ENCODE measurements at places on chromosomes 7 and 10.

- no peak for DNase-seq
Observed at GRCh38 chr10:110516815-110517492, 19.2 kb downstream of the DUSP5 start.

GRCh38 chr10:67763499-67764011 lies 67.6 kb upstream of the CTNNA3 start:
- peak; percentile 84 for DNase-seq

- no peak for DNase-seq
Observed at GRCh38 chr10:91924212-91925021, 847 bp downstream of the BTAF1 start.

- no peak for DNase-seq
Observed at GRCh38 chr10:121823993-121824463, 103.8 kb downstream of the ATE1 start.

DNA sequence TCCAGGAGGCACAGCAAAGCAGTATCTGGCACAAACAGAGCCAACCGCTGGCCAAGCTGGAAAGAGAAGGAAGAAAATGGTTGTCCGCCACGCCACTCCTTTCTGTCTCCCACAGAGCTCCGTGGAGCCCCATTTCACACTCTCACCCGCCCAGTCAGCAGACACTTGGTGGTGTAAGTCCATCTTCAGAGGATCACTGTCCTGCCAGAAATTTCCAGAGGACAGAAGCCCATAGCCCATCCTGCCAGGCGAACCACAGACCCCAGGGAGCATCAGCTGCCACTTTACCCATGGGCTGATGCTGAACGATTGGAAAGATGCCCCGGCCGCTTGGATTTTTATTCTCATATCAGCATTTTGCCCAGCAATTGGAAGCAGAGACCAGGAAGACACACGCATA lies 144.7 kb upstream of the LYZL2 start:
- no peak for DNase-seq

- no peak for DNase-seq
Observed at GRCh38 chr10:100810835-100811116, 65.4 kb downstream of the PAX2 start.

DNA sequence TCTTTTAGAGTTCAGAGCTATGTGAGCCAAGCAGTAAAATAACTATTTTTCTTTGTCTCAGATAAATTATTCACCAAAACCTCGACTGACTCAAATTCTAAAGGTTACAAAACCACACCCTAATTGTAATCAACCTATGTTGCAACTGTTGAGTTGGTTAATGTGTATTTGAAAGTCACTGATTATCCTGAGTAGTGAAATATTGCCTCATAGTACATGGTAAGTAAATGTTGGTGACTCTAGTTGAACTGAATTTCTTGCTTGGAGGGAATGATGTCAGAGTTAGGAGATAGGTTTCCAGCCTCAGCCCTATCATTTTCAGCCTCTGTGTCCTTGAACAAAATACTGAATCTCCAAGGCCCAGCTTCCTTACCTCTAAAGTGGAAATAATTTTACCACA lies 3.0 kb upstream of the CYP2C18 start:
- no peak for DNase-seq

DNA sequence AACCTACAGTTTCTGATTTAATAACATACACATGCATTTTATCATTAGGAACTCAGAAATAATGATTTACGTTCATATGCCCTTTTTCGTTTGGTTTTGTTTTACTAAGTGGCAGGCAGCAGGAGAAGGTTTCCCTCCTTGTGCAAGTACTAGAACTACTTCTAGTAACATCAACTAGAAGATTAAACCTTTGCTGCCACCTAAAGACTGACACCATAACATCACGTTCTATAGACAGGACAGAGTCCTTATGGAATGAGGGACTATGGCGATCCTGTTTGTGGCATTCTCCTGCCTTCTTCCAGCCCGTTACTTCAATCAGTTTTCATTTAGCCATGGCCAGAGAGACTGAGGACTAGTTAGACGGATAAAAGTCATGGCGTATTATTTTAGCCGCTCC lies 53.2 kb downstream of the GAD2 start:
- DNase-seq, result no peak

DNA sequence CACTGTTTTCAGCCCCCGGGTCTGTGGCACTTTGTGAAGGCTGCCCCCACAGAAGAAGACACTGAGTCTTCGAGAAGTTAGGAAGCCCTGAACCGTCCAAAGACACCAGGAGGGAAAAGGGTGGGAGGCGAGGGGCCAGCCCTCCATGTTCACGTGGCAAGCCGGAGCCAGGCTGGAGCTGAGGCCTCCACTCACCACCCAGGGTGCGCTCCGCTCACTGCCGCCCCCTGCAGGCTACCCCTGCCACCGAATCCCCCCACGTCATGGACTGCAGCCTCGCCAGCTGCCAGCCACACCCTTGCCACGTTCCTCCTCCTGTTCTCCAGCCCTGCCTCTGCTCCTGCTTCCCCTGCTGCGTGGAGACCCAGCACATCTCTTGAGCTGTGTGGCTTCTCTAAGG lies 59.0 kb upstream of the EN2 start:
- DNase-seq, result no peak

DNA sequence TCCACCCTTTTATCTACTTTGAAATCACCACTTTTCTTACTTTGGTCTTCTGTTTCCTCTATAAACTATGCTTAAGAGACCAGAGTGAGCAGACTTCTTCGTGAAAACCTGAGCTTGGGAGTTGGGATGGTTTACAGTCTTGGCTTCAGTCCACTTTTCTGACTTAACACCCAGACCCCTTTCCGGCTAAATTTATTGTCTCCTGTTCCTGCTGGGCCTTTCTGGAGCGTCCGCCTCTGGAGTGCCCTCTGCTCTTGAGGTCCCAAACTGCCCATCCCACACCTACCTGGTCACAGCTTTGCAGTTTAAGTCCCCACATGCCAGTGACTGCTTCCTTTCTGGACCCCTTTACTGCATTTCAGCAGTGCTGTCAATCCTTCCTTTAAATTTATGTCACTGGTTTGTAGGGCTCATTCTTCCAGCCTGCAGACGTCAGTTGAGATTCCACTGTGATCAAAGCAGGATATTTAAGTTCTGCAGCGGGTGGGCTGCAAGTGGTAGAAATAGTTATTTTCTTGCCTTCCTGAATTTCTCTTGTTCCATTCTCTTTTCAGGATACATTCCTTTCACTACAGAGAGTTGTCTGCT lies 80.3 kb downstream of the KAT6B start:
- DNase-seq, result no peak

GRCh38 chr10:94489976-94490788 lies 55.4 kb upstream of the HELLS start:
- DNase-seq, result no peak

DNA sequence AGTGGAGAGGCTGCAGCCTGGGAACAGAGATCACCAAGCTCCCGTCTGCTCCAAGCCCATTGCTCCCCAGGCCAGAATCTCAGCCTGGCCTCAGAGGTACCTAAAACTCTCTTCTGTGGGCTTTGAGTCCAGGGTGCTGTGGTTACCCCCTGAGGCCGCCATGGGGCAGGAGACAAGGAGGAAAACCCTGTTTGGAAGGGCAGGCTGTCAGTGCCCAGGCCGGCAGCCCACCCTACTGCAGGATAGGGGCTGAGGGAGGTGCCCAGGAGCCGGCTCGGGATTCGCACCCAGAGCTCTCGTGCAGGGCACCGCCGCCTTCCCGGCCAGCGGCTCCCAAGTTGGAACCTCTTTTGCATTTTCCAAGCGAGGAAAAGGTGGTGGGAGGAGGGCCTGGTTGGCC lies 24.5 kb downstream of the UNCX start:
- DNase-seq, result no peak

- no peak for DNase-seq
Observed at GRCh38 chr7:15889507-15889906, 203.0 kb upstream of the MEOX2 start.

GRCh38 chr10:124045801-124046355 lies 47.5 kb downstream of the CHST15 start:
- no peak for DNase-seq

DNA sequence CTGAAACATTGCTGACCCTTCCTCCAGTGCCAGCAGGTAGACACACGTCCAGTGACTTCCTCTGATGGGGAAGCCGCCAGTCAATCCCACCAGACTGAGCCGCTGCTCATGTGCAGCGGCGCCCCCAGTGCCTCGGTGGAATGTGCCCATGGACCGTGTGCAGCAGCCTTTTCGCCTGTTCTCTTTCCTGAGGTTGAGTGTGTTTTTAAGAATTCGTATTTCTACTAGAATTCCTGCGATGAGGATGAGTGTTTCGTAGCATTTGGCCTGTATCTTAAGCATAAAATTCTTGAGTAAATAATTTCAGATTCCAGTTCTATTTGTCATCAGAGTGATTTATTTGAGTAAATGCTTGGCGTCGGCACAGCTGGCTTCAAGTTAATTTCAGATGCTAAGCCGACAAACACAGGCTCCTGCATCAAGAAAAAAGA lies 35.4 kb downstream of the BNIP3 start:
- DNase-seq, result no peak

- no peak for DNase-seq
Observed at GRCh38 chr7:40439686-40440085, 304.9 kb downstream of the SUGCT start.

DNA sequence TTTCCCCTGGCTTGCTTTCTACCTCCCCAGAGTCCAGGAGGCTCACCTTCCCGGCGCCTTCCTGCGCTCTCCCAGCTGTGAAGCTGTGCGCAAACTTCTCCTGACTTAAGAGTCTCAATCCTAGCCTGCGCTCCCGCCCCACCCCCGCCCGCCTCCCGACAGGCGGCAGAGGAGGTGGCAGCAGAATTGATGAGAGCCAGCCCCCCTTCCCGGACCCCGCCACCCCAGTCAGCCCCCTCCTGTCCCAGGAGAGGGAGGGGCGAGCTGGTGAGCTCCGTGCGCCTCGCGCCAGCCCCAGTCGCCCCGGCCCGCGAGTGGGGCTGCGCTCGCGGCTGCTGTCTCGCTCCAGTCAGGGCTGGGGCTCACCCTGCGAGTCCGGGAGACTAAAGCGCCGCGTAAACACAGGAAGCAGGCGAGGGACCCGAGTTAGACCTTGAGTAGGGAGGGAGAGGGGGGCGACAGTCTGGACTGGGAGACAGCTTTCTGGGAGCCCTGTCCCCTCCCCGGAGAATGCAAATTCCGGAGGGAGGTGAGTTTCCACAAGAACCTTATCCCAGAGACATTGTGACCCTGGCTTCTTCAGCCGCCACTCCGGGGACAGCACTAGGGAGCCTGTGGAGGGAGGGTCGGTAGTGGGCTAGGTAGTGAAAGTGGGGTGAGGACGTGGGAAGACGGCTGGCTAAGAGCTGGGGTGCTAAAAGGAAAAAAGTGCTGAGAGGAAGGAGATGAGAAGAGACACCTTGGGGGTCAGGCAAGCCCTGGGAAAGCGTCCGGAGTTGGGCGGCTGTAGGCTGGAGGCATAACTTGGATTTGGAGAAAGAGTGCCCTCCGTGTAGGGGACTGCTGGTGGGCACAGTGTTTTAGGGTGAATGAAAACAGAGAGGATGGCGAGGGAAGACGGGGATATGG lies at the start of gene CALCR:
TSS of gene CALCR (minus strand) at position 79 of the 909 bp plus-strand sequence. CDS start 87,743 bp downstream, outside the sequence.
- no peak for DNase-seq

GRCh38 chr7:32051128-32051527 lies 19.1 kb downstream of the PDE1C start:
- no peak for DNase-seq

- no peak for DNase-seq
Observed at GRCh38 chr7:102029616-102030015, 212.2 kb downstream of the CUX1 start.

DNA sequence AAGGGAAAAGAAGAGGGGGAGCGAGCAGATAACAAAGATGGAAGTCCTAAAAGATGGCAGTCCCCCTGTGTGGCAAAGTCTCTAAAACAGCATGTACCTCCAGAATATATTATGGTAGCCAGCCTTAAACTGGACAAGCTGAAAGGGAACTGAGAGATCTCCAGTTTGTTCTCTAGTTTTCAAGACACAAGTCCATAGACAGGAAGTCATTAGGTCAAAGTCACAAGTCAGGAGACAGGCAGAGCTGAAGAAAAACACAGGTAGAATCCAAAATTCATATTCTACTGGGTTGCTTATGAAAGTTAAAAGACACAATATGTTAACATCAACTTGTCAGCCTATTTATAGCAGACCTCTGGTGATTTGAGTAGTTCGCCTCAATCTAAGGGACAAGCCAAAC lies 38.7 kb downstream of the FAM107B start:
- DNase-seq, result no peak

- no peak for DNase-seq
Observed at GRCh38 chr10:29947701-29948060, 111.7 kb downstream of the JCAD start.

GRCh38 chr7:106273009-106273668 lies 11.6 kb downstream of the NAMPT start:
- DNase-seq, result no peak

DNA sequence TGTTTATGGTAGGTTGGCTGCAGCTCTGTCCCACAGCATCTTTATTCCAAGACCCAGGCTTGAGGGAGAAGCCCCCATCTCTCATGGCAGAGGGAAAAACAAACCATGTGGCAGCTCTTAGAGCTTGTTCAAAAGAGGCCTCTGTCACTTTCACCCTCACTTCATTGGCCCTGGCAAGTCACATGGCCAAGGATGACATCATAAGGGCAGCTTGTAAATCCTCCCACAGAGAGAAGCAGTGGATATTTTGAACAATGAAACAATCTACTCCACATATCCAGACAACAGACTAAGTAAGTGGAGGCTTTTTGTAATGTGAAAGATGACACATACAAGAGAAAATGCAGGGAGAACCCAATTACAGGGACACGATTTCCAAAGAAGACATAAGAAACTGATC lies 108.1 kb downstream of the GRID1 start:
- DNase-seq, result no peak

GRCh38 chr7:137235434-137235833 lies 108.1 kb downstream of the PTN start:
- no peak for DNase-seq

DNA sequence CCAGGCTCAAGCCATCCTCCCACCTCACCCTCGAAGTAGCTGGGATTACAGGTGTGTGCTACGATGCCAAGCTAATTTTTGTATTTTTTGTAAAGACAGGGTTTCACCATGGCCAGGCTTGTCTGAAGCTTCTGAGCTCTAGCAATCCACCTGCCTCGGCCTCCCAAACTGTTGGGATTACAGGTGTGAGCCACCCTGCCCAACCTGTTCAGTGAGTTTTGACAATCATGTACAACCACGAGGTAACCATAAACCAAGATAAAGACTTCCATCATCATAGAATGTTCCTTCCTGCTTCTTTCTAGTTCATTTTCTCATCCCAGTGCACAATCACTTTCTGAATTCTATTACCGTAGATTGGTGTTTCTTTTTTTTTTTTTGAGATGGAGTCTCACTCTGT lies 30.5 kb upstream of the MKRN1 start:
- no peak for DNase-seq

DNA sequence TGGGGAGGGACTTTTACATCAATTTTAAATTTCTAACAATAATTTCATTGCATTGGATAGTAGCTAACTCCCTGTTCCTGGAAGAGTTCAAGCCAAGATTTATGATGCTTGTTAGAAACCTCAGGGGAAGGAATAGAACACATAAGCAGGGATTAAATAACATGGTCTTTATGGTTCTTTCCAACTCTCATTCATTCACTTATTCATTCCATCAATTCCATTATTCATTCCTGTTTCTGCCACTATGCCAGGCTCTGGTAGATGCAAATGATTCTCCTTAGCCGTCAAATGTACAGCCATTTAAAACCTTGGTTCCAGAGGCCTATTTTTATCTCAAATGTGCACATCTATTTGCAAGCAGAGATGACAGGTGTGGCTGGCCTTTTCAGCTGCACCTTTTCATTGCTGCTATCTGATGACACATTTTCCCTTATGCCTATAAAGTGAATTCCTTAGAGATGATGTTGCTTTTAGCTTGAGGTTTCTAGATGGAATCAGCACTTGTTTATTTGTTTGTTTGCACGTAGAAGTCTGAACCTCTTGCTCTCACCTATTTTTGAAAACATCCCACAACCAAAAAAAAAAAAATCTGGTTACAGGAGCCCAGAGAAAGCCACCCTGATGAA lies 205.7 kb upstream of the IGFBP3 start:
- no peak for DNase-seq
